ENCODE measurements at places on chromosomes 11 and 22.

DNA sequence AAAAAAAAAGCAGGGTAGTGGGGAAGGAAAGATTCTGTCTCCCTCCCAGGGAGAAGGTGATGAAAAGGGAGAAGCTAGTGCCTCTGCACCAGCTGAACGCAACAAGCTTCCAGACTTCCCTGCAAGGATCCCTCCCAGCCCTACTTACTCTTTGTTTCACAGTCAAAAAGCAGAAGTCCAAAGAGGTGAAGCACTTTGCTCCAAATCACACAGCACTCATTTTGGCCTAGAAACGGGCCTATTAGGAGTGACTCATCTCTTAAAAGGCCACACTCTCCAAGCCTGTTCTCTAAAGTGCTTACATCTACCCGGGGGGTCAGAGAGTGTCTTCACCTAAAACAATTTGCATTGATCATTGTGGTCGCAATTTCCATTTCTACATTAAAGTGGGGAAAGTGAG lies 17.7 kb upstream of the GRK3 start:
- peak; percentile 36 for DNase-seq

DNA sequence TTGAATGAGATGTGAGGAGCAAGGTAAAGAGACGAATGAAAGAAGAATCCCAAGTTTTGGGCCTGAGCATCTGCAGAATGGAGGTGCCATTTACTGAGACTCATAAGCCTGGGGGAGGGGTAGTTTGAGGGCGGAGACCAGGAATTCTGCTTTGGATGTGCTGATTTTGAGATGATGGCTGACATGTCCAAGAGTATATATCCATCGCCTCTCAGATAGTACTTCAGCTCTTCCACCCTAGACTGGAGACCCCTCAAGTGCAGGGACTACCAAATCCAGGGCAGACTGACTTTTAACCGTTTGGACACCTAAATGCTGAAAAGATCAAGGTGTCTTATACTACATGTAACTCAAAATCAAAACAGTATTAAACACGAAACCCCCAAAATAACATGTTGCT lies 1.3 kb upstream of the SDF2L1 start:
- DNase-seq = no peak

DNA sequence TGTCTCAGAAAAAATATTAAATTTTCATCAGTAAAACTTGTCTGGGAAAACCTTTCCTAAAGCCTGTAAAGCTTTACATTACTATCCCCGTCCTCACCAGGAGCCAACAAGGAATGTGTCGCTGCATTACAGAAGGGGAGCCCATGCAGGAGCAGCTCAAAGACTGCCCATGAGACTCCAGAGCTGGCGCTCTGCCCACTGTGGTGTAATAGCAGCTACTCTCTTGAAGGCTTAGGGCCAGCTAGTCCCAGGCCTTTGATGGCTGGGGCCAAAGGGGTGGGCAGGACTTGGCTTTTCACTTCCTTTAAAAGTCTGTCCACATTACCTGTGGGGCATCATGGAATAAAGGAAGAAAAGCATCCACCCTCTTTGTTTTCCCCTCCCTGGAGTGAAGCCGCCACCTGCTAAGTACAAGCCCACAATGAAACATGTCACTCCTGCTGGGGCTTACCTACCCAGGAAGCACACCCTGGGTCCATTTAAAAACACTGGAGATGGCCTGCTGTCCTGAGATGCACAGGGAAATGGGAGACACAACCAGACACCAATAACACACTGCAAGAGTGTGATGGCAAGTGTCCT lies 150.7 kb downstream of the ADAMTS15 start:
- no peak for DNase-seq

DNA sequence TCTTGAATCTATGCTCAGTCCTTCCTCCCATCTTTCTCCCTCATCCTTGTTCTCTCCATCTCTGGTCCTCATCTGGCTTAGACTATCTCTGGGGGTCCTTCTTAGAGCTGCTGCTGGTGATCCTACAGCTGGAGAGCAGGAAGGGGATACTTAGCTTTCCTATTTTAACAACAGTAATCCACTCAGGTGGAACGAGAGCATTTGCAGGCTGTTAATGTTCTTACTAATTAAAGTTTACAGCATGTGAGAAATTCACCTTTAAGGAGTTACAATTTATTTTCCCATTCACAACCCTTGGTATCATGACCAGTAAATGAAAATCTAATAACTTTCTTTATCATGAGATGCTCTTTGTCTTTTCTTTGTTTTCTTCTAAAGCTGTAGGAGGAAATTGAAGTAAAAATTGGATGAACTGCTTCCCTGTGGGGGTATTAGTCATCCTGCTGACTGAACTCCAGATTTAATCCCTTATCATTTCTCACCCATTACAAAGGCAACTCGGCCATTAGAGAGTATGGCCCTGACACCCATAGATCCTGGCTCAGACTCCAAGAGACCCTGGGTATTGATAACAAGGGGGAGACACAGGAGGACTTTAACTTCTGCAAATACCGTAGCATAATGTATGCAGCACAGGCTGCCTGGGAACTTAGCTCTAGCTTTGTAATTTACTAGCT lies 37.6 kb upstream of the MTNR1B start:
- peak; percentile 13 for DNase-seq

- peak; percentile 63 for DNase-seq
These were observed 82.9 kb downstream of the EXT2 start for GRCh38 chr11:44178381-44178780.

DNA sequence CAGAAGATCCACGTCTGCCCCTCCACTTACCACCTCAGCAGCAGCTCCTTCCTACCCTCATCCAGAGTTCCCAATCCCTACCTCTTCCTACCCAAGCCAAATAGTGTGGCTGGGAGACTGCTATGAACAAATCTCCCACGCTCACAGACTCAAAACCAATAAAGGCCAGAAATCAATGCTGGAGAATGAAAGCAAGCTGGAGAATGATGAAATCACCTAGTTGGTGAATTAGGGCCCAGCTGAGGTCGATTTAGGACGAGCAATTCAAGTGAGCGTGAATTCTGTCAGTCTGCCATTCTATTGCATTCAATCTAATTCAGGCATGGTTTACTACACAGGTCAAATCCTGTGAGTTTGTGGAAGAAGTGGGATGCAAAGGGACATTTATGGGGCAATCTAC lies 22.5 kb downstream of the COMMD9 start:
- DNase-seq = no peak

DNA sequence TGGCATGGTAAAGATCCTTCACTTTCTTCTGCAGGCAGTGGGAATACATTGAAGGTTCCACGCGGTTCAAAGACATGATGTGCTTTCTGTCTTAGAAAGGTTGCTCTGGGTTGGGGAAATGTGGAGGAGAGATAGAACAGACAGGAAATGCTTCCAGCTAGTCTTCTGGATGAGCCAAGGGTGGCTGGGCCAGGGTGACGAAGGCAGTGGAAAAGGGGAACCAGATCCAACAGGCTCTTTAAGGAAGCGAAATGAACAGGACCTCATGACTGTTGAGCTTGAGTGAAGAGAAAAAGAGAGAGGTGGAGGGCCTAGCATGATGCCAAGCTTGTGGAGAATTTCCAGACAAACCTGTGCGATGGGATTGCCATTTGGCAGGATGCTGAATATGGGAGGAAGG lies 56.4 kb upstream of the LMO1 start:
- no peak for DNase-seq

GRCh38 chr22:35102663-35103062 lies 36.7 kb downstream of the ISX start:
- peak; percentile 44 for DNase-seq

All from EL (cell line).